Fibroblast of skin of abdomen (primary cell): ENCODE measurements at places on chromosomes 7 and 10.

GRCh38 chr7:84113906-84114850 is 80.4 kb downstream of the SEMA3A start:
- no peak for DNase-seq

- no peak for DNase-seq
These were observed 74.6 kb downstream of the WDFY4 start for GRCh38 chr10:48759113-48759901.

DNA sequence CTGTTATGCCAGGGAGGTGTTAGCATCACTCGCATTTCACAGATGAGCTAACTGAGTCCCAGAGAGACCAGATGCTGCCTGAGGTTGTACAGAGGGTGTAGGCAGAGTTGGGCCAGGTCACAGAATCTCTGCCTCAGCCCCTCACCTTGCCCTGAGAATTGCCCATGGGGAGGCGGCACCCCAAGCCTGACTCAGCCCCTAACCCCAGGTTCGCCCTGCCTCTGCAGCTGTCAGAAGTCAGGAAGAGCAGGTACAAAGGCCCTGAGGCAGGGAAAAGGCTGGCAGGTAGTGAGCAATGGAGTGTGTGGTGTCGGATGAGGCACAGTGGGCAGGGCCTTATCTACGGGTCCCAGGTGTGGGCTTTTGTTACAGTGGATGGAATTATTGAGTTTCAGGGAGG is 79.4 kb downstream of the MYL10 start:
- no peak for DNase-seq

DNA sequence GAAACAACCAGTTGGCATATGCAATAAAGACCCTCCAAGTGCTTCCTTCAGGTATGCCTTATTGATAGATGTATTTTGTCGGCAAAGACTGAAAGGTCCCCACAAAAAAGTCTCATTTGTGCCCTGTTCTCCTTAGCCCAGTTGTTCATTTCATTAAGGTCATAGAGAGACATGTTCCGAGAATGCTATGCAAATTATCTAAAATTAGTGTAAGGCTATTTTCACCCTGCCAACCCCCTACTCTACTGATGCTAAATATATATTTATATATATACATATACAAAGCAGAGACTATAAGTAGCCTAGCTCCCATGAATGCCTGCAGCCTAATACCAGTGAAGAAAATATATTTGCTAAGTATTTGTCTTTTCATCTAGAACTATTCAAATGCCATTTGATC is 96.7 kb upstream of the ADO start:
- DNase-seq, result no peak

DNA sequence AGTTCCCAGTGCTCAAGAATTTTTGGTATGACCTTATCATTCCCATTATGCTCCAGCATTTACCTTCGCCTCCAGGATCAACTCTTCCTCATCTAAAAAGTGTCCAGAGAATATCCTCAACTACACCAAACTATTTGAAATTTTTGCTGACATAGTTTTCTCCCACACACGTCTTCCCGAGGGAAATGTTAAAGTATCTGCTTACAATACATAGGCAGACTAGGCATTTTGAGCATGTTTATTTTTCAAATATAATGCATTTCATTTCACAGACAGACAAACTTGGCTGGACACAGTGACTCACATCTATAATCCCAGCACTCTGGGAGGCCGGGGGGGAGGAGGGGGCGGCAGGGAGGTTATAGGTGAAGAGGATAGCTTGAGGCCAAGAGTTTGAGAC is 177.1 kb upstream of the TRIM24 start:
- DNase-seq, result peak; percentile 9

- DNase-seq, result no peak
These were observed 354.8 kb downstream of the CXCL12 start for GRCh38 chr10:44030132-44030531.

- DNase-seq, result no peak
These were observed 21.8 kb downstream of the KBTBD2 start for GRCh38 chr7:32869716-32870115.
